ENCODE measurements at places on chromosomes 2 and 18.

- DNase-seq: no peak
Measured at GRCh38 chr2:239018271-239019182, 170.6 kb downstream of the TWIST2 start.

DNA sequence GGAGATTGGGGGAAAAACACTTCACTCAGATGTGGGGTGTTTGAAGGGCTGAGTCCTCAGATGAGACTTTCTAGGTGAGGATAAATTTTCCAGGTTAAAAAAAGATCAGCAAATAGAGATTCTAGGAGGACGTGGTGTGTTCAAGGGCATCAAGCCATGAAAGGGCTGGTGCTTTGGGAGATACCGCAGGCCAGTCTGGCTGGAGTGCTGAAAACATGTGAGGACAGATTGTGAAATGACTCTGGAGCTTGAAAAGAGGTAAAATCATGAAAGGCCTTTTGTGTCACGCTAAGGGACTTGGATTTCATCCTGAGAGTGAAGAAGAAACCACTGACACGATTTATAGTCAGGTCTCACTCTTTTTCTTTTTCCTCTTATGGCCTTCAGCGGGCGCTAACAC lies 320.5 kb downstream of the DPP10 start:
- DNase-seq: no peak

GRCh38 chr2:175855794-175856453 lies 146.1 kb downstream of the LNPK start:
- DNase-seq: no peak

DNA sequence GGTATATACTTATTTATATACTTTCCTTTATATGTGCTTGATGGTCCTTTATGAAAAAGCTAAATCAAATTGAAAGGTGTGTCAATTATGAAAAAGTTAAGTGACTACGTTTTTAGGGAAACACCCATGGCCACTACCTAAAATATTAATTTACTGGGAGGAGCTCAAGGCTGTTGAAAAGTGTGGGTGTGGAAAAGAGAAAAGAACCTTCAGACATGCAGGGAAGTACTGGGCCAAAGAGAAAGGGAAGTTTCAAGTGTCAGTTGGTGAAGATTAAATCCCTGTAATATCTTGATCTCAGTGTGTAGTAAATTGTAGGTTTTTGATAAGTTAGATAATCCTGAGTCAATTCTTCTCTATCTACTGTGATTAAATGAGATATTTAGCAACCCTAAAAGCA lies 6.2 kb upstream of the GKN1 start:
- no peak for DNase-seq

DNA sequence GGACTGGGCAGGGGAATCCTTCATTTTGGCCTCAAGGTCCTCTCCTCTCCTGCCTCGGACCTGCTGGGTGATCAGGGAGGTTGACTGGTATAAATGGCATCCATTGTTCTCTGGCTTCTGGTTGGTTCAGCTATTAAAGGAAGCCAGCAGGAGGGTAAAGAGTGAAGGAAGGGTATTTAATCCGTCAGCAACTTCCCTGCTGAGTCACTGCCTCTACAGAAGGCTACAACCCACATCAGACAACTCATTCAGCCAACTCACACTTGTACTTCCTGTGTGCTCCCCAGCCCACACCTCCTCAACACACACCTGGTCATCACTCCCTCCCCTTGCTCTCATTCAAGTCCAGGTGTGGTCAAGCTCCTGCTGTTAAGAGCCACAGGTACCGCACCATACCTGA lies 68.3 kb upstream of the MRPS9 start:
- no peak for DNase-seq

GRCh38 chr18:63234841-63235240 lies 84.7 kb downstream of the BCL2 start:
- DNase-seq: no peak

DNA sequence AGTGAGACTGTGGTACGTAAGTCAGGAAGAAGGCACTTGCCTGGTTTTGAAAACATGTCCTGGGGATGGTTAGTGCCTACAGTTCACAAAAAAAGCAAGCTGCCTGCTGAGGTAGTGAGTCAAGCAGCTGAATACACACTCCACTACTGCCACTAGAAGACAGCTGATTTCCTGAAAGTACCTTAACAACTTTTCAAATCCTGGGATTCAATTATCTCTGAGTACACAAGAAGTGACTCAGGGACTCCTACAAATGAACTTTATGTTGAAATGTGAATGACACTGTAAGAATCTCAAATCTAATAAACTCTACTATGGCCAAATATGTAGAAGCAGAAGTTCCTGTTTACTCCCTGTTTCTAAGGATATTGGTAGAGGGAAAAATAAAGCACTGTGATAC lies 58.0 kb upstream of the ARL5A start:
- no peak for DNase-seq

- DNase-seq: no peak
Measured at GRCh38 chr2:196808083-196808665, 981 bp downstream of the C2orf66 start.

GRCh38 chr18:77815666-77816338 lies 566.2 kb downstream of the GALR1 start:
- DNase-seq: no peak

GRCh38 chr2:214946949-214947348 lies 137.5 kb upstream of the BARD1 start:
- DNase-seq: no peak

GRCh38 chr2:66334237-66335029 lies 100.5 kb upstream of the MEIS1 start:
- DNase-seq: no peak

DNA sequence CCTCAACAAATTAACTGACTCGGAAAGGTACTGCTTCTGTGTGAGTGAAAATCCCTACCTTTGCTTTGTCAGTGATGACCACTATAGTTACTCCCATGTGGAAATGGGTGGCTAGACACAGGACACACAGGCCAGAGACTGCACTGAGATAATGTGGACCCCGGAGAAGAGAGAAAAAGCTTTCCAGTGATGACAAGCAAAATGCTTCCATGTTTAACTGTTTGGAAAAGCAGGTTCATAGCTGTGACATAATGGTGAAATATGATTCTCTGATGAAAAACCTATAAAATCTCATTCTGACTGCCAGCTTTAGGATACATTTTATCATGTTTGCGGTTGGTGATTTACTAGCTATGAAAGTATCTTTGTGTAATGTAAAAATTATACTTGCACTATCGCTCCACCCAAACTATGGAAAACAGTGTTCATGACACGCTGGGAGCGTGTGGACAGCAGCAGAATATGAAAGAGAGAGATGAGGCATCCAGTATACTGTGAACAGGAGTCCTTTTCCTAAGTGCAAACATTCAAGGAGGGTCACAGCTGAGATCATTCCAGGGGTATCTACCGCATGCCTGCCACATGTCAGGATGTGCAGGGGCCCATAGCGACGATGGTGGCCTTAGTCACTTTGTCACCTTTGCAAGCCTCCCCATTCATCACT lies 782.7 kb upstream of the SOX11 start:
- DNase-seq: no peak

GRCh38 chr2:88100489-88100858 lies 27.4 kb downstream of the FABP1 start:
- no peak for DNase-seq

DNA sequence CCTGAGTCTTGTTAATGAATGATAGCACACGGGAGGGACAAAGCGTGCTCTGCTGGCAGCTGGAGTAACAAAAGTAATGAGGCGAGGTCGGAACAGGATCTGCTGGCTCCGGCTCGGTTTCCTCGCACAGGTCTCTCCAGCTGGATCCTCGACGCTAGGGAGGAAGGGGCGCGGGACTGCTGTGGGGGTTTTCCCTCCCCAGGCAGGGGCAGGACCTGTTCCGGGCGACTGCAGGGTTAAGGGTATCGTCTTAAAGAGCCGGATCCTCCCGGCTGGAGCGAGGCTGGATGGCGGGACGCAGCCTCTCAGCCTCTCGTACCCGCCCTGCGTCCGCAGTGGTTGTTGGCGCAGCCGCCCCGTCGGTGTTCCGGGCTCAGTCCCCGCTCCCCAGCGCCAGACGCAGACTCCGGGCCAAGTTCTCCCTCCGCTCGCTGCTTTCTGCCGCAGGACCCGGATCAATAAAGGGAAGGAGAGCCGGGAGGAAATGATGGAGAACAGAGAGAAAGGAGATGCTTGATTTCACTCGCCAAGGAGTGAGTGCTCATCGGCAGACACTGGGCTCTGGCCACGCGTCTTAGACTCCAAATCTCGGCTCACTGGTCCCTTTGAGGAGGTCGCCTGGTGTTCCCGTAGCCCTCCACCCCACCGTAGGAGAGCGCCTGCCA lies 1.1 kb upstream of the LIPG start:
- peak; percentile 5 for DNase-seq

GRCh38 chr2:31962757-31963361 lies 47.9 kb downstream of the MEMO1 start:
- no peak for DNase-seq

DNA sequence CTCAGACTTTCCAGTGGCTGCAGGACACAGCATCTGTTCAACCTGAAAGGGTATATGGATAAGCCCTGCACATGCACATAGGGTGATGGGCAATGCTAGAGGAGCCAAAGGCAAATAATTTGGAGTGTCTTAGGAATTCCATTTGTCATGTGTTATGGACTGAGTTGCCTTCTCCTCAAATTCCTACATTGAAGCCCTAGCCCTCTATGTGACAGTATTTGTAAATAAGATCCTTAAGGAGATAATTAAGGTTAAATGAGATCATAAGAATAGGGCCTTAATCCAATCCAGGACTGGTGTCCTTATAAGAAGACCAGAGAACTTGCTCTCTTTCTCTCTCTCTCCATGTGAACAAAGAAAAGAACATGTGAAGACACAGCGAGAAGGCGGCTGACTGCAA lies 42.9 kb upstream of the CREG2 start:
- DNase-seq: no peak

DNA sequence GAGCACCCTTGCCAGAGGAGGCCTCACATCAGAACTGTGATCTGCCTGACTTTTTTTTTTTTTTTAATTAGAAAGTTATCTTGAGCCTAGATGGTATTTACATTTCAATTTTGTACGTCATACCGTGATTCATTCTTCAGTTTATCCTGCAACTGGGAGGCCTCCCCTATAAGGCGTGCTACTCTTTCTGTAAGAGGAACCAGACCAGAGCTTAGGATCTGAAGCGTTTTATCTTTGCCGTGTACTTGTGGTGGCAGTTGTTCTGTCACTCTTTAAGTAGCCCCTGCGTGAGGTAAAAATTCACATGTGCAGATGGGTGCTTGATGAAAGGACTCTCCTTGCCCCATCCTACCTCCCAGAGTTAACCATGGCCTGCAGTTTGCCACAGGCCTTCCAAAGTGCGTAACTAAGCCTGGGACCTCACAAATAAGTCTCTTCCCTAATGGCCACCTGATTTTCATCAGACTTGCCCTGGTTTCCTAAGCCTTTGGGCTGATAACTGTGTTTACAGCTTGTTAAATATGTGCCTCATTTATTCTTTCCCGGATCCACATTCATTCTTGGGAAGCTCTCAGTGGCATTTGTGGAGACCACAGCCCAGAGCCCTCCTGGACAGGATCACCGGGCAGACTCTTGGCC lies 96.0 kb downstream of the MTCL1 start:
- DNase-seq: no peak

DNA sequence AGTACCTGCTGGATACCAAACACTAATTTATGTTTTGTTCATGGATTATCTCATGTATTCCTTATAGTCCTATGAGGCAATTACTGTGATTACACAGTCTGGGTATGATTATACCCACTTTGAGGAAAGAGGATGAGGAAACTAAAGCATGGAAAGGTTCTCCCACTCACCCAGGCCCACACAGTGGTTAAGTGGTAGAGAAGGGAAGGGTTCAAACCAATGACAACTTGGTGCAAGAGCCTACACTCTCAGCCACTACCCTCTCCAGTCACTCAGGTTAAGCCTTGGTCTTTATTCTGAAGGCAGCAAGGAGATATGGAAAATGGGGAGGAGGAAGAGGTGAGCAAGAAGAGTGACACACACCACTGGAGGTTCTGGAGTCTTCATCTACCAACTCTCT lies 64.5 kb upstream of the PPP1CB start:
- no peak for DNase-seq

DNA sequence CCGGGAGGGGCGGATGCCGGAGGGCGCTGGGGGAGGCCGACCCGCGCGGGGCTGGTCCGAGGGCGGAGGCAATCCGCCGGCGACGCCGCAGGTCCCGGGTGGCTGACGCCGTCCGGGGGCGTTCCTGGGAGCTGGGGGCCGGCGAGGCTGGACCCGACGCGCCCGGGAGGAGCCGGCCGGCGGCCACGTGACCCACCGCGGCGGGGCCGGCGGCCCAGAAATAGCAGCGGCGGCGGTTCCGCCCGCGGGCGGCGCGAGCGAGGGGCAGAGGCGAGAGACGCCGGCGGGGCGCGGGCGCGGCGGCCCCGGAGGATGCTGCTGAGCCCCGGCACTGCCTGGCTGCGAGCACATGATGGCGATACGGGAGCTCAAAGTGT lies at the start of gene RAB31:
Gene RAB31 (plus strand): TSS at position 245 of the 377 bp plus-strand sequence. CDS start 105 bp downstream, at position 350.
- peak; percentile 5 for DNase-seq

DNA sequence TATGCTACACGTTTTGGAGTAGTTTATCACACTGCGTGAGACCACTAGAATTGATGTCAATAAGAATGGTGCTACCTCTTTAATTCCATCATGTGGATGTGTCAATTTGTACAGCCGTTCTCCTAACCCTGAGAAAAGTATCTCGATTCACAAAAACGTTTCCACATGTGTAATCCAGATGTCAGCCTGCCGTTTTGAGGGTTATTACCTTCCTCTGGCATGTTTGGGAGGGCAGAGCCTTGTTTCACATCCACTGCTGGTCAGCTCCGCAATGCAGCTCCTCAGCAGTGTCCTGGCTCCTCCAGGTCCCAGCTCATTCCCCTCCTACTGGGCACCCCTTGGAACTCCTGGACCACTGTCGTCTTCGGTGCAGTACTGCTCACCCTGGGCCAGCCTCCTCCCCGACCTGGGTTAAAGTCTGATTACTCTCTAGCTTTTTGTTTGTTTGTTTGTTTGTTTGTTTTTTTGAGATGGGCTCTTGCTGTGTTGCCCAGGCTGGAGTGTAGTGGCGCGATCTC lies 34.6 kb downstream of the COPS7B start:
- DNase-seq: no peak

DNA sequence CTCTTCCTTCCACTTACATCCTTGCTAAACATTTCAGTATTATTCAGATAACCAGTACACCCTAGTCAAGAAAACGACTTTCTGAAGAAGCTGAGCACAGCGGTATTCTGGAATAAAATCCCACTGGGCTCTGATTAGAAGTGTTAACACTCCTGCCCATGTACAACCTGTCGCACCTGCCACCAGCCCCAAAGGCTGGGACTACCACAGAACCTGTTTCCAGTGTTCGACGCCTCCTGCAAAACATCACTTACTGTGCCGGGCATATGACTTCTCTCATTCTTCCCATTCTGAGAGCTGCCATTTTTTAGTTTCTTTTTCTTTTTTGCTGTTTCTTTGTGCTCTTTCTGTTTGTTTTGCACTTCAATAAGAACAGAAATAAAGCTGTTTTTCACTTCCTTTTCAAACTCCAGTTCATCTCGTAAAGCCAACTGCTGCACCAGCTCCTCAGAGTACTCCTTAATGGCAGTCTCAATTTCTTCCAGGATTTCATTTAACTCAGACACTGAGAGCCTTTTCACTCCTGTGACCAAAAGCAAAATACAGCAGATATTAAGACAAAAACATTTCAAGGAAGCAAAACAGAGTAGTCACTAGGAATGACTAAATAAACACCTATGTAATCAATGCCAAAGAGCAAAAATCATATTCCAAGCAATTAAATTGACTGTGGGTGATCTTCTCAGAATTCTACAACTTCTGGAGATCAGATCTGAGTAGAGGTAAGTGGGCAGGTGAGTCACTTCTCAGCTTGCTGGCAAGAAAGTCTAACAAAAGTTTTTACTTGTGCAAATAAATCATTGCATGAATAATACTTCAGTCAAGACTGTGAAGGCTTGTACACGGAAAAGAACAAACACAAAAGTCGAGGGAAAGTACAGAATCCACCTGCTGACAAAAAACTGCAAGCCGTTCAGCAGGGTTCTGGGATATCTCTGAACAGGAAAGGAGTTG lies 19.3 kb downstream of the FEZ2 start:
- DNase-seq: no peak

Measured in stimulated activated CD4-positive, alpha-beta T cell treated with anti-CD3 and anti-CD28 coated beads, Interleukin-4, amount 100 ng/mL, for 4 hours (primary cell).